WTC11 (cell line): ENCODE measurements at places on chromosomes 3 and 15.
A peak's percentile ranks its signal among the peaks of the same experiment; 100 is the strongest.

- peaks cover 19% of the 10 kb centered on the region for H3K4me1 ChIP-seq
- H3K36me3 ChIP-seq: no peaks in the 10 kb centered on the region
- H3K27me3 ChIP-seq: no peaks in the 10 kb centered on the region; the same call in 1 of the 2 replicates
- peak overlapping the region; percentile 45; the same call in 1 of the 2 replicates for H3K27ac ChIP-seq
Measured at GRCh38 chr3:84547971-84548970, 410.5 kb upstream of the CADM2 start.

GRCh38 chr3:180408654-180409053 is 193.3 kb upstream of the TTC14 start:
- H3K4me1 ChIP-seq: no peaks in the 10 kb centered on the region
- no peaks in the 10 kb centered on the region for H3K27me3 ChIP-seq
- DNase-seq: no peak
- no peak overlapping the region for H3K4me3 ChIP-seq
- H3K27ac ChIP-seq: no peak overlapping the region

GRCh38 chr3:117954131-117954530 is 1080.5 kb downstream of the IGSF11 start:
- H3K4me1 ChIP-seq: peaks cover 12% of the 10 kb centered on the region
- H3K36me3 ChIP-seq: no peaks in the 10 kb centered on the region
- H3K27me3 ChIP-seq: no peaks in the 10 kb centered on the region
- DNase-seq: no peak

GRCh38 chr15:58469432-58470353 is 37.9 kb downstream of the LIPC start:
- no peak for DNase-seq
- H3K4me1 ChIP-seq: peaks cover 30% of the 10 kb centered on the region
- H3K27me3 ChIP-seq: no peaks in the 10 kb centered on the region
- H3K27ac ChIP-seq: no peak overlapping the region

DNA sequence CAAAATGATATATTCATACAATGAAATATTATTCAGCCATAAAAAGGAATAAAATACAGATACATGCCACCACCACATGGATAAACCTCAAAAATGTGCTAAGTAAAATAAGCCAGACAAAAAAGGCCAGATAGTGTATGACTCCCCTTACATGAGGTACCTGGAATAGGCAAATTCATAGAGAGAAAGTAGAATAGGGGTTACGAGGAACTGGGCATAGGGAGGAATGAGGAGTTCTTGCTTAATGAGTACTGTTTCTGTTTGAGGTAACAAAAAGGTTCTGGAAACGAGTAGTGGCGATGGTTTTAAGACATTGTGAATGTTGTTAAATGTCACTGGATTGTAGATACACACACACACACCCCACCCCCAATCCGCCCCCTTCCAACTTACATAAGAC is 8.2 kb downstream of the RAF1 start:
- no peaks in the 10 kb centered on the region for H3K27me3 ChIP-seq
- H3K36me3 ChIP-seq: peaks cover 5% of the 10 kb centered on the region
- H3K4me3 ChIP-seq: no peak overlapping the region
- DNase-seq: no peak
- no peak overlapping the region for H3K27ac ChIP-seq
- peaks cover 38% of the 10 kb centered on the region for H3K4me1 ChIP-seq

DNA sequence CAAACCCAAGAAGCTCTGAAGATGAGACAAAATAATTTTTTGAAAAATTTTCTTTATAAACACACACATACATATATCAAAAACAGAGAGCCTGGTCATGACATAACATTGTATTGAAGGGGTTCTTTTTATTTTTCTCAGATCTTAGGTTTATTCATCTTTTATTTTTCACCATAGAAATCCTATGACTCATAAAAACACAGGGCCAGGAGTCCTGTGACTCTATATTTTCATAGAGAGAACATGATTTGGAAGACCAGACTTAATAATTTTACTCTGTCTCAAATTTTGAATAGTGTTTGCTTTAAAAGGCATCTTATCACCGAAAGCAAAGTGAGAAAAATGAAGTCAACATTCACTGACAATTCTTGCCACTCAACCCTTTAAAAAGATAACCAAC is 57.7 kb downstream of the SUCNR1 start:
- peaks cover 7% of the 10 kb centered on the region for H3K36me3 ChIP-seq
- no peaks in the 10 kb centered on the region for H3K27me3 ChIP-seq
- peaks cover 3% of the 10 kb centered on the region; the same call in 1 of the 2 replicates for H3K4me1 ChIP-seq
- no peak overlapping the region for H3K4me3 ChIP-seq
- H3K27ac ChIP-seq: no peak overlapping the region
- no peak for DNase-seq

- no peaks in the 10 kb centered on the region for H3K36me3 ChIP-seq
- peaks cover 25% of the 10 kb centered on the region for H3K4me1 ChIP-seq
- no peak for DNase-seq
Measured at GRCh38 chr15:74229686-74230085, 6.4 kb upstream of the CCDC33 start.

GRCh38 chr15:78276064-78276943 is 11.9 kb downstream of the DNAJA4 start:
- DNase-seq: no peak
- no peaks in the 10 kb centered on the region for H3K27me3 ChIP-seq
- H3K4me3 ChIP-seq: no peak overlapping the region
- H3K4me1 ChIP-seq: peaks cover 5% of the 10 kb centered on the region; the same call in 1 of the 2 replicates
- no peak overlapping the region for H3K27ac ChIP-seq

- H3K27ac ChIP-seq: peak overlapping the region; percentile 85
- no peak for DNase-seq
- peaks cover 12% of the 10 kb centered on the region for H3K36me3 ChIP-seq
- H3K27me3 ChIP-seq: no peaks in the 10 kb centered on the region
- H3K4me1 ChIP-seq: peaks cover 25% of the 10 kb centered on the region
- H3K4me3 ChIP-seq: peak overlapping the region; percentile 91
Measured at GRCh38 chr15:84714372-84714771, 1.6 kb downstream of the SEC11A start.

DNA sequence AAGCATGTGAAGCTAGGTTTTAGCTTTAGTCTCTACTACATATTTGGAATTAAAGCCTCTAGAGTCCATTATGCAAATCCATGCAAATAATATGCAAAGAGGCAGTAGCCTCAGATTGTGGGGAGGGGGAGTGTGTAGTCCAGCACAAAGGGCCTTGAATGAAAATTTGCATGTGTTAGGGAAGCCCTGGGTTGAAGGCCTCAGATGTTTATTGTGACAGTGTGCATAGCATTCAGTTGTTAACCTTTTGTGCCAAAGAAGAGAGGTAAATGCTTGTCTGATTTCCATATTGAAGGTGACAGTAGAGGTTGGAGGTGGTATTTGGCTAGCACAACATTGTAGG is 24.5 kb upstream of the BFSP2 start:
- H3K36me3 ChIP-seq: no peaks in the 10 kb centered on the region
- H3K27me3 ChIP-seq: no peaks in the 10 kb centered on the region
- H3K4me3 ChIP-seq: no peak overlapping the region
- H3K4me1 ChIP-seq: peaks cover 26% of the 10 kb centered on the region

DNA sequence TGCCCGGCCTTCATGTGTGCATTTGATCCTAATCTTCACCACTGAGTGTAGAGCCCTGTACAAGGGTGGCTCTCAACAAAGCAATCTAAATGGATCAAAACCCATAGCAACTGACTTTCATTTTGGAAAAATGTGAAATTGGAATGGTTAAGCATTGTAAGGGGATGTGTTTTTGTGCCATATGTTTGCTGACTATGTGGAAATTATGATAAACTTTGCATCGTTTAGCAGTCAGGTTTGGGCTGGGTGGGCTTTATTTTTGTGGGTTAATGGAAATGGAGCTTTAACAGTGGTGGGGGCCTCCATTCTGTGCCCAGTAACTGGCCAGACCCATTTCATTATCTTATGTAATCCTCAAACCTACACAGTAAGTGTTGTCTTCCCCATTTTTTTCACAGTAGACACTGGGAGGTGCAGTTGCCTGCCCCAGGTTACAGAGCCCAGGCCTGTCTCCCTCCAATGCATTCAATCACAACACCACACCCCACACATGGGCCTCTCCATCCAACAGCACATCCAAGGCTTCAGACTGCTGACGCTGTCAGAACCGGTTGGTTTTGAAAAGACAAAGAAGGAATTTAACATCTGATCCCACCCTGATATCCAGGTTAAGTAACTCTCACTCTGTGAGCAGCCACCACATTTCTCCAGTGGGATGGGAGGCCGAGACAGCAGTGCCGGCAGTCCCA is 136.3 kb upstream of the ABHD17C start:
- H3K27me3 ChIP-seq: no peaks in the 10 kb centered on the region
- H3K27ac ChIP-seq: no peak overlapping the region; the same call in 1 of the 2 replicates
- DNase-seq: no peak
- peaks cover 9% of the 10 kb centered on the region for H3K4me1 ChIP-seq
- H3K36me3 ChIP-seq: no peaks in the 10 kb centered on the region

GRCh38 chr3:175288621-175289020 is 429.5 kb downstream of the NAALADL2 start:
- DNase-seq: no peak
- no peaks in the 10 kb centered on the region for H3K27me3 ChIP-seq
- H3K27ac ChIP-seq: no peak overlapping the region
- H3K36me3 ChIP-seq: no peaks in the 10 kb centered on the region
- no peak overlapping the region for H3K4me3 ChIP-seq

- no peaks in the 10 kb centered on the region for H3K27me3 ChIP-seq
- H3K4me1 ChIP-seq: peaks cover 29% of the 10 kb centered on the region
- H3K36me3 ChIP-seq: no peaks in the 10 kb centered on the region
- H3K27ac ChIP-seq: peak overlapping the region; percentile 93
- 0 out of 2 replicates have a peak overlapping the region, but pooled peaks have one; percentile 21 for H3K4me3 ChIP-seq
- no peak for DNase-seq
Measured at GRCh38 chr3:27985369-27986035, 255.9 kb upstream of the CMC1 start.

GRCh38 chr3:34851137-34851536 is 788.2 kb upstream of the ARPP21 start:
- no peak overlapping the region for H3K4me3 ChIP-seq
- H3K27ac ChIP-seq: no peak overlapping the region
- H3K4me1 ChIP-seq: peaks cover 11% of the 10 kb centered on the region
- no peak for DNase-seq
- no peaks in the 10 kb centered on the region for H3K36me3 ChIP-seq

GRCh38 chr3:14317057-14317553 is 85.3 kb upstream of the SLC6A6 start:
- H3K27ac ChIP-seq: no peak overlapping the region
- H3K4me1 ChIP-seq: peaks cover 23% of the 10 kb centered on the region
- peaks cover 13% of the 10 kb centered on the region for H3K27me3 ChIP-seq
- H3K36me3 ChIP-seq: peaks cover 3% of the 10 kb centered on the region; the same call in 1 of the 2 replicates
- no peak overlapping the region for H3K4me3 ChIP-seq

DNA sequence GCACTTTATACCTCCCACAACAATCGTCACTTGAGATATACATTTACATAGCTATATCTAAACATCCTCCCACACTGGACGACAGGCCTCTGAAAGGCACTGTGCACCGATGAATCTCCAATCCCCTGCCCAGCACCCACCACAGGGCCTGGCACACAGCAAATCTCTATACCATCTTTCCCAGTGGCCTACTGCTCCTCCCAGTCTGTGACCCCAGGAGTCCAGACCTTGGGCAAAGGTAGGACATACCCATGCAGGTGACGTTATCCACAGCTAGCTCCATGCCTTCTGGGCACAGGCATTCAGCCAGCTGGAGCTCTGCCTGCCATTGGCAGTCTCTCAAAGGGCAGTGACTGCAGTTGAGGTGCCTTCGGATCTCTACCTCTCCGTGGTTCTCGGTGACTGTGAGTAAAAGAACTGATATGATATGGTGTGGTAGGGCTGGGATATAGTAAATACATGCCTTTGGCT is 5.8 kb downstream of the LTK start:
- no peak overlapping the region for H3K27ac ChIP-seq
- no peak overlapping the region for H3K4me3 ChIP-seq
- H3K36me3 ChIP-seq: no peaks in the 10 kb centered on the region

DNA sequence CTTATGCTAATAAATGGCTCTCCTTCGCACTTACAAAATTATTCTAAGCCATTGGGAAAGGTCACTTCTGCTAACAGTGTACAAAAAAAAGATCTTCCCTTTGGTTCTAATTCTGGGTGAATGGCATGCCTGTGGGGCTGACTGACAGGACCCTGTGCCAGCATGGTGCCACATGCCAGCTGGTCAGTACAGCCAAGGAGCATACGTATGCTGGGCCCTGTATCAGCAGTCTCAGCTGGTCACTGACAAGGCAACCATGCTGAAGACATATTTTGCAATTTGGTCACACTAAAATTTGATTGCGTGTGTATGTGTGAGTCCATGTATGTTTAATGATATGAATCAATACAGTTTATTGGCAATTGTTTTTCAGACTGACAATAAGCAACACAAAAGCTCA is 246.1 kb downstream of the TBL1XR1 start:
- no peak overlapping the region for H3K27ac ChIP-seq
- no peaks in the 10 kb centered on the region for H3K27me3 ChIP-seq
- H3K36me3 ChIP-seq: no peaks in the 10 kb centered on the region
- H3K4me1 ChIP-seq: peaks cover 23% of the 10 kb centered on the region
- no peak overlapping the region for H3K4me3 ChIP-seq

DNA sequence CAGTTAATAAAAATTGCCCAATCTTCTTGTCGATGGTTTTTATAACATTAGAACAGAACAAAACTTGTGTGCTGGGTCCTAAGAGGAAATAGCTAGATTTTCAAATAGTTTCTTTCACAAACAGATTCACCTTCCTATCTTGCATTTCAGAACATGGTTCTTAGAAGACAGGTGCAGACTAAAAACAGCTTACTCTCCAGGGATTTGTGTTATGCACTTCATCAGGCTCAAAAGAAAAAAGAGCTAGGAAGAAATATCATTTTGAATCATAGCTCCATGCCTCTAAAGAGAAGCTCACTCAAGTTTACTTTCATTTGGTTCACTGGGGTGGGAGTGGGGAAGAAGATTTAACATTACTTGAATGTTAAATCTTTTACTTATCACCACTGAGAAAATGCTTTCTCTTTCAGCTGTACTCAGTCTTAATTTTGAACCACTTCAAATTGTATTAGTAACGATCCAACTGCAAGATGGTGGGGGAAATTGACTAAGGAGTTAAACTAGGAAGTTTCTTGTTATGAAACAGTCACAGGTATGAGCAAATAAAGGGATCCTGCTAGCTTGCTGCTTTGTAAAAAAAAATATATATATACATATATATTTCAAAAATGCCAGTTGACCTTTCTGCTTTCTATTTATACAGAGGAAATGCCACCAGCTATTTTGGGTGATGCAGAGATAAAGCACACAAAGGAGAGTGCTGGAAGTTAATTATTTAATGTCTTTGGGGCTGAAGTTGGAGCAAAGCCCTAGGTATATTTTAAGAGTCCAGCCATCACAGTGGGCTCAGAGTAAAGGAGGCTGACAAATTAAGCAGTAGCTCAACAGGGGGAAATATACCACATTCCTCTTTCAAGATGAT is 28.3 kb upstream of the NUDT16 start:
- no peaks in the 10 kb centered on the region for H3K36me3 ChIP-seq
- H3K27ac ChIP-seq: no peak overlapping the region
- no peak for DNase-seq
- H3K4me3 ChIP-seq: no peak overlapping the region
- H3K4me1 ChIP-seq: peaks cover 30% of the 10 kb centered on the region

DNA sequence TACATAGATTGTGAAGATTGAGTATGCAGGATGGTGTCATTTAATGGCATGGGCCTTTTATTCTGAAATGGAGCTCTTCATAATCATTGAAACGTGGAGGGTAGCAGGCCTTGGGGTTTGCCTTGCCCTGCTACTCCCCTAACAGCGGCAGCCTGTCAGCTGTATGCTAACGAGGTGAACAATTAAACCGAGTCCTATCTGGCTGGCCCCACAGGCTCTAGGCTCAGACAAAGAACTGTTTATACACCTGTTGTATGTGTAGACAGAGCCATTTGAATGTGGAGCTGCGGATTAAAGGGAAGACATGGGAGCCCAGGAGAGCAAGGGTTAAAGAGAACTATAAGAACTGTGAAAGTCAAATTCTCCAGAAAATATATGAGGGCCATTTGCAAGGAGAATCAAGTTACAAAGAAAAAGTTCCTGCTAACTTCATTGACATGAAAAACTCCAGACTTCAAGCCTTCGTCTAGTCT is 116.7 kb upstream of the CGNL1 start:
- H3K4me1 ChIP-seq: peaks cover 42% of the 10 kb centered on the region
- peak; percentile 65 for DNase-seq
- no peaks in the 10 kb centered on the region for H3K27me3 ChIP-seq
- H3K27ac ChIP-seq: peak overlapping the region; percentile 94
